CD8-positive, alpha-beta memory T cell (primary cell): ENCODE measurements at places on chromosomes 13 and 19.

GRCh38 chr19:55041627-55042343 lies 3.7 kb upstream of the GP6 start:
- no peak for DNase-seq

- DNase-seq = no peak
Measured at GRCh38 chr13:32976912-32977311, 39.3 kb upstream of the KL start.

- DNase-seq = no peak
Measured at GRCh38 chr13:74101436-74101835, 32.8 kb downstream of the KLF12 start.

GRCh38 chr19:50036908-50037307 lies 11.1 kb downstream of the ZNF473 start:
- DNase-seq = no peak

GRCh38 chr13:88623150-88623549 lies 952.0 kb downstream of the SLITRK5 start:
- no peak for DNase-seq

GRCh38 chr13:74200081-74200480 lies 65.9 kb upstream of the KLF12 start:
- no peak for DNase-seq

- DNase-seq = no peak
Measured at GRCh38 chr19:10228920-10229319, 2.2 kb downstream of the S1PR2 start.

DNA sequence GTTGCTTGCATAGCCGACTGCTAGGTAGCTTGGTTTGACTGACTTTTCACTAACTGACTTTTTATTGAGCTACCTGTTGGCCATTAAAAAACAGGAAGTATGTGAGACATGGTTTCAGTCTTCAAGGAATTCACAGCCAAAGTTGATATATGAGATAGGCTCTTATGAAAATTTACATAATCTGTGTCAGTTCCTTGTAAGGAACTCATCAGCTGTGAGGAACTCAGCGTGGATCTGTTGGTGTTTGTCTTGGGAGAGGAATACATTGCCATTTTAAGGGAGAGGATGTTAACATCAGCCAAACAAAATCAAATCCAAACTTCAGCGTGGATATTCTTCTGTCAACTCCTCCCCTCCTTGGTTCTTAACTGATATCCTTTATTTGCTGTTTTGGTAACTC lies 2.0 kb downstream of the RNF113B start:
- DNase-seq = no peak
